ENCODE measurements at places on chromosomes 4 and X.

GRCh38 chrX:56530011-56530410, 33.4 kb upstream of the UBQLN2 start:
- no peak for DNase-seq

DNA sequence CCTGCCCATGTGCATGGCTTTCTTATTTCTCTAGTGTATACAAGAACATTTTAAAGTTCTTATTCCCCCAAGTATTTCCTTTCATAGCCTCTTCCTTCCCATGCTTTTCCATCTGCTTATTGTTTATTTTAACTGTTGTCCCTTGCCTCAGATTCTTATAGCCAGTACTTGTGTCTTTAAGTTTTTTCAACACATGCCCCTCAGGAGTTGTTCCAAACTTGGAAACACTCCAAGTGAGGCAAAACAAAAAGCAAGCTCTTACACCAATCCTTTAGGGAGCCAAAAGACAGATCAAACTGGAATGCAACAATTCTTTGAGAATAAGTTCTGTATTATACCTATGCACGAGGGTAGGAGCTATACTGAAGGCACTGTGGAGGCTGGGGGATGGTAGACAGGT, 222.0 kb upstream of the STK26 start:
- DNase-seq: no peak

- DNase-seq: no peak
Measured at GRCh38 chr4:6487466-6487865, 15.1 kb upstream of the PPP2R2C start.

DNA sequence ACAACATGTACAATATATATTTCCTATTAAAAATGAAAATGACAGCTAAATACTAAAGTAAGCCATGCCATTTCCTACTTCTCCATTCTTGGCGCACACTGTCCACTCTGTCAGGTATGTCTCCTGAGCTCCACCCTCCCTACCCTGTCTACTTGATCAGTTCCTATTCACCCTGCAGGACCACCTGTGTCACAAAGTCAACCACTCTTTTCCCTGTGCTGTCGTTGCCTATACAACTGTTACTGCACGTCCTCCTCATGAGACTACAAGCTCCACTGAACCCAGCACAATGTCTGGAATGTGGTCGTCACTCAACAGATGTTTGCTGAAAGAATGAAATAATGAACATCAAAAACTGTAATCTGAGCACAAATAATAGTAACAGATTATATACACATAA, 54.9 kb downstream of the SLC9A7 start:
- DNase-seq: no peak

DNA sequence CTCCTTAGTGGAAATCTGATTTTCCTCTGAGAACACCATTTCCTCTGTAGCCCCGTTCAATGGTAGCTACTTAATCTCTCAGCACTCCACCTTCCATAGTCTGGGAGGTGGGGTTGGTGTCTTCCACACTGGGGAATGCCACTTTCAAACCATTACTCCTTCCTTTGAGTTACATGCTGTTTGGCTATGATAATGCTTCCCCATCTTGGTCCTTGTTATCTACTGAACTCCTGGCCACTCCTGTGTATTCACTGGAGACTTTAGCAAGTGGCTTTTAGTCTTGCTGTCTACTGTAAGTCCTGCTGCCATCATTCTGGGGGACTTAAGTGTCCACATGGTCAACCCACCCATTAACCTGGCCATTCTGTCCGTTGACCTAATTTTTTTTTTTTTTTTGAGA, 63.9 kb upstream of the SMIM10 start:
- no peak for DNase-seq

- no peak for DNase-seq
Measured at GRCh38 chrX:106247162-106247561, 79.1 kb downstream of the PWWP3B start.

GRCh38 chrX:150255441-150256296, 107.4 kb upstream of the MAMLD1 start:
- no peak for DNase-seq

DNA sequence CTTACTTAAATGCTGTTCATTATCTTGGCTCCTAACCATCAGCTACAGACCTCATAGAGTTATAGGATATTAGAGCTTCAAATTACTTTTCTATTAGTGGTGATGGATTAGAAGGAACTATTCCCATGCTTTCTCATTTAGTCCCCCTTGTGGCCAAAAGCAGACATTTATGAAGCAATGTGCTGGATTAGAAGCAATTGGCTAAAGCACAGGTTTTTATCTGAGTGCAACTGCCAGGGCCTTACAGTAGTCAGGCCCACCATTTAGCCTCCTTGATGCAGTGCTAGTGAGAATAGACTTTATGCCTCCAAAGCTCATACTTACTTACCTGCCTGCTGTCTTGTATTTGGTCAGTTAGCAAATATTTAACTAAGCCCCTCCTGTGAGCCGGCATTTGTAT, 93.0 kb downstream of the TSPAN7 start:
- no peak for DNase-seq

- no peak for DNase-seq
Measured at GRCh38 chrX:8310409-8310808, 139.3 kb upstream of the VCX2 start.

- no peak for DNase-seq
Measured at GRCh38 chrX:153668423-153669173, 5.0 kb downstream of the PNCK start.

- DNase-seq: no peak
Measured at GRCh38 chr4:139740531-139741041, 75.0 kb downstream of the MGST2 start.

DNA sequence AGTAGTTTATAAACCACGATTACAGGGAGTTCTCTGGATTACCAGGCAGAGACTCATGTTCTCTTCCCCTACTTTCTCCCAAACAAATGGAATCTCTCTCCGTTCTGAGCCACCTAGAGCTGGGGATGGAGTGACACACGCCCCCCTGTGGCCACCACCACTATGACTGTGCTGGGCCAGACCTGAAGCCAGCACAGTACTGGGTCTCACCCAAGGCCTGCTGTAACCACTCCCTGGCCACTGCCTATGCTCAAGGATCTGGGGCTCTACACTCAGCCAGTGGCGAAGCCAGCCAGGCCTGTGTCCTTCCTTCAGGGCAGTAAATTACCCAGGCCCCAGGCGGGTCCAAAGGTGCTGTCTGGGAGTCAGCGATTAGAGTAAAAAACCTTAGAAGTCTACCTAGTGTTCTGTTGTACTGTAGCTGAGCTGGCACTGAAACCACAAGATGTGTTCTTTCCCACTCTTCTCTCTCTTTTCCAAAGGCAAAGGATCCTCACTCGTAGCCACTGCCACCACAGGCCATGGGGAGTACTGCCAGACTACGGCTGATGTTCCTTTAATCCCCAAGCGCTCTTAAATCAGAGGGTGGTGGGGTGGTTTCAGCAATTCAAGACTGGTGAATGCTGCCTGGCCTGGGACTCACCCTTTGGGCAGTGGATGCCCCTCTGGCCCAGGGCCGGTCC, 412.2 kb upstream of the ARX start:
- no peak for DNase-seq

DNA sequence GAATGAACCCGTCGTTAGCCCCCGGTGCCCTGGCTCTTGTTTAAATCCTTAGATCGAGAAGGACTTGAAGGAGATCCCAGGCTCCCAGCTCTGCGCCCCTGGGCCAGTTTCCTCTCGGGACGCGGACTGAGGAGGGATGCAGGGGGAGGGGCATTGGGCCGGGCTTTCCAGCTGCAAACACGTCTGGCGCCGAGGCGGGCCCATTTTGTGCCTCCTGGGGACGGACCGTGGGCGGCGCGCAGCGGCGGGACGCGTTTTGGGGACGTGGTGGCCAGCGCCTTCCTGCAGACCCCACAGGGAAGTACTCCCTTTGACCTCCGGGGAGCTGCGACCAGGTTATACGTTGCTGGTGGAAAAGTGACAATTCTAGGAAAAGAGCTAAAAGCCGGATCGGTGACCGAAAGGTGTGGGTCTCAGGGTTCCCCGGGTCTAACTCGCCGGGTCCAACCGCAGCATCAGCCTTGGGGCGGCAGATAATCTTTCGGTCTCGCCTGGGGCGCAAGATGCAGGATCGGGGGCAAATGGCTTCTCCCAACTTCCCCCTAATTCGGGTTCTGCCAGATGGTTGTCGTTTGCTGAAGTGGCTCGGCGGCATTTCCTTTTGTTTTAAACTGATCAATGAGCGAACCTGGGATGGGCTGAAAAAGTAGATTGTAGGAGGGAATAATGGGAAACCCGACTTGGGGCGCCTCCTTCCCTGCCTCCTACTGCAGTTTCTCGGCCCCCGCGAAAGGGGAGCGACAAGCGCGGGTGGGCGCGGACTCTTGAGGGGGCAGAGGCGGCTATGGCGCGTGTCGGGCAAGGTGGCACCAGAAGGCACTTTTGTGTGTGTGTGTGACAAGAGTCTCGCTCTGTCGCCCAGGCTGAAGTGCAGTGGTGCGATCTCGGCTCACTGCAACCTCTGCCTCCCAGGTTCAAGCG, 2.9 kb downstream of the PDGFRA start:
- no peak for DNase-seq

DNA sequence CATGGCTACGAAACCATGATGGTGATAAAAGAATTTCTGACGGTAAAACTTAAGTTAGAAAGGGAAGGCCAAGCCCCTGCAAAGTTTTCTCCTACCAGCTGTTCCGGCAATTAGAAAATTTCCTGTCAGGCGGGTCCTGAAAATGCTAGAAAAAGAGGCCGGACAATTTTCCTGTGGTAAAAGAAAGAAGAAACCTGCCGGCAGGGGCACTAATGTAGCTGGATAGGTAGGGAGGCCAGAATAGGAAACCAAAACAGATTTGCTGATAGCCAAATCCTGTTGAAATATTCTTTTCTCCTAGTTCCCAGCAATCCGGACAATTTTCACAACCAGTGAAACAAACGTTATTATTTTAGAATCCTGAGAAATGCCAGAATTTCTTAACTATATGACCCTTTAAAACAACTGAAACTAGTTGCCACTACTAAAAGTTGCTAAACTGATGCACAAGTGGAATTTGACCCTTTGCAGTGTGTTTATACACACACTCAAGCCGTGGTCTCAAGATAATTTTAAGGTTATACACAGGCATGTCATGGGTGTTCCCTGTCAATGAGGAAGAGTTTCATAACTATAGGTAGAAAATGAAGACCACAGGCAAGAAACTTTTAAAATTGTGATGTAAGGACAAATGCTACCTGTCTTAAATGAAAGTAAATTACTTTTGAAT, 47.7 kb downstream of the RPS6KA3 start:
- no peak for DNase-seq

- DNase-seq: no peak
Measured at GRCh38 chr4:31422006-31422405, 701.8 kb downstream of the PCDH7 start.

DNA sequence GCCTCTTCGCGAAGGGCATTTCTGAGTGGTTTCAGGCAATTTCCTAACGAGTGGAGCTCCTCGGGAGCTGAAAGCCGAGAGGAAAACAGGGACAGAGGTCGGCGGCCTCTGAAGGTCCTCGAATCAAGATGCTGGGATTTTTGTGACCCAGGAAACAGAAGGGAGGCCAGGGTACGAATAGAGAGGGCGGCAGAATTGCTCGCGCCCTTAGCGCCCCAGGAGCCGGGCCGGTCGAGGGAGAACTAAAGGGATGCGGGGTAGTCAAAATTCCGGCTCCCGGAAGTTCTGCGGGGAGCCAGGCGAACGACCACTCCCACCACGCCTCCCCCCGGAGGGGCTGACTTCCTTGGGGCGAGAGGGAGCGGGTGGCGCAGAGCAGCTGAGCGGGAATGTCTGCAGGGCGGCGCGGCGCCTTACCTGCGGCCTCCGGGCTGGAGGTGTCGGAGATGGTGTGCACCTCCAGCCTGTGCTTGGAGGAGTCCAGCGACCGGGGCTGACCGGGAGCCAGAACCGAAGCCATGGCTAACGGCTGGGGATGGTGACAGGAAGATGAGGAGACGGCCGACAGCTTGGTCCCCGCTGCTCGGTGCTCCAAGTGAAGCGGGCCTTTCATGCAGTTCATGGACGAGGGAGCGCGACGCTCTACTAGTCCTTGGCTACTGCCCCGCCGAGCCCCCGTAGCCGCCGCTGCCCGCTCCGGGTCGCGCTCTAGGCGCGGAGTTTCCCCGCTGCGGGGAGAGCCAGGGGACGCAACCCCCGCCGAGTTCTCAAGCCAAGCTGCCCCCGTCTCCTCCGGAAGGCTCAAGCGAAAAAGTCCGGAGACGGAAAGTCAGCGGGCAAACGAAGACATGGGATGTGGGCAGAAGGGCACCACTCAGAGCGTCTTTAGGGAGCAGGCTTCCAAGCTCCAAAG, 782 bp downstream of the PITX2 start:
- no peak for DNase-seq

DNA sequence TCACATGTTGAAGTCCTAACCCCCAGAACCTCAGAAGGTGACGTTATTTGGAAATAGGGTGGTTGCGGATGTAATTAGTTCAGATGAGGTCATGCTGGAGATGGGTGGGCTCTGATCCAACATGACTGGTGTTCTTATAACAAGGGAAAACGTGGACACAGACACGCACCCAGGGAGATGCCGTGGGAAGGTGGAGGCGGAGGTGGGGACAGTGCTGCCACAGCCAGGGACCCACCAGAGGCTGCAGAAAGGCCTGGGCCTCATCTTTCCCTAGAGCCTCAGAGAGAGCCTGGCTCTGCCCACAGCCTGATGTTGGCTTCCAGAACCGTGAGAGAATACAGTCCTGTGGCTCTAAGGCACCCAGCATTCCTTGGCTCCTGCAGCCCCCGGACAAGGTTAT, 7.9 kb upstream of the HMX1 start:
- DNase-seq: no peak

DNA sequence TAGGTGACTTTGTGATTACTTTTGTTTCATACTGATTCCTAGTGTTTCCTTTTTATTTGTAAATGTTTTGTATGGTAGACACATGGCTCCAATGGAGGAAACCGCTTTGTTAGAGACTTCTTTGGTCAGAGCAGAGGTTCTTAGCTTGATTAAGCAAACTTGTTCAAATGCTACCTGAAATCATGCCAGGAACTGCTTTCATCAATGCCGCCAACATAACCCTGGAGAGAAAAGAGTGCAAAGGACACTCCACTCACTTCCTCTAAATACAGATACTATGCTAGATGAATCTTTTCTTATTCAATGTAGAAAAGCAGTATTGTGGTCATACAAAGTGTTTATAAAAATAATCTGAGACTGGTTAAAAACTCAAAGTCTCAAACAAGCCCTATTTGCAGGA, 25.7 kb upstream of the COX7B2 start:
- no peak for DNase-seq

DNA sequence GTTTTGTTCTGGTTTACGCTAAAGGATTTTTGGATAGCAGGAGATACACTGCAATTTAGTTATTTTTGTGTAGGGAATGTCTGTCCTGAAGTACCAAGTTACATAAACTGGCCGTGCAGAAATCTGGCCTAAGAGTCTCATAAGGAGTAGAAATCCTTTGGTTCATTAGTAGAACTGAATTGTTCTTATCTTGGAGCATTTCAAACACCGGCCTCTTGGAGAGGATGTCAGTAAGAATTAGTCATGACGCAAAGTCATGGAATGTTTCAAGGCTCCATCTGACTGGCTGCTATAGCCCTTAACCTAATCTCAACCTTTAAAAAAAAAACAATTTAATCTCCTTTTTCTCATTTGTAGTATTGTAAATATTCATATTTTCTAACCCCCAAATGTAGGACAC, 15.2 kb downstream of the PDLIM3 start:
- no peak for DNase-seq

GRCh38 chr4:152352215-152352614, 183.7 kb downstream of the FBXW7 start:
- DNase-seq: no peak

- DNase-seq: no peak
Measured at GRCh38 chr4:41517747-41518146, 20.2 kb upstream of the LIMCH1 start.
